ENCODE measurements at places on chromosomes 11 and 22.

DNA sequence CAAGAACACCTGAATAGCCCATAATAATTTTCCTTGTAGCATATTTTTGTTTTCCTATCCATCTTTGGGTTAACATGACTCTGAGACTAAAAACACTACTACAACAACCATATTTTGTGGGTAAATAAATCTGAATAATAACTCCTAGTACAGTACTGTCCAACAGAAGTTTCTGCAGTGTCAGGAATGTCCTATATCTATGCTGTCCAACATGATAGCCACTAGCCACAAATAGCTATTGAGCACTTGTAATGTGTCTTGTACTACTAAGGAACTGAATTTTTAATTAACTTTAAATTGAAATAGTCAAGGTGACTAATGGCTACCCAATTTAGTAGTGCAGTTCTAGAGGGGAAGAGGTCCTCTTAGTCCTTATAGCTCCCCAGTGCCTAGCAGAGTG lies 135.6 kb downstream of the CADM1 start:
- no peak for DNase-seq

DNA sequence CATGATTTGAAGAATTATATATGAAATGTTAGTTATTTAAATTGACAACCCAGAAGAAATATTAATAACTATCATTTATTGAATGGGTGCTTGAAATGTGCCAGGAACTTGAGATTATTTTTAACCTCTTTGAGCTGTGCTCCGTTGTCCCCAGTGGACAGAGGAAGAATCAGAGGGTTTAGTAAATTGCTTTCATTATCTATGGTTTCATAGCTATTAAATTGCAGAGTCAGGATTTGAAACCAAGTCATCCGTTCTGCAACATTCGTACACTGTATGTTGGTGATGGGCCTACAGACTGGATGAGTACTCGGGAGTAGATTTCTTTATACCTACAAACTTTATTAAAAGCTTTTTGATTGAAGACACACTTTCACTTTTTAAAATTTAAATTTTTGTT lies 4.9 kb downstream of the HSD17B12 start:
- no peak for DNase-seq

DNA sequence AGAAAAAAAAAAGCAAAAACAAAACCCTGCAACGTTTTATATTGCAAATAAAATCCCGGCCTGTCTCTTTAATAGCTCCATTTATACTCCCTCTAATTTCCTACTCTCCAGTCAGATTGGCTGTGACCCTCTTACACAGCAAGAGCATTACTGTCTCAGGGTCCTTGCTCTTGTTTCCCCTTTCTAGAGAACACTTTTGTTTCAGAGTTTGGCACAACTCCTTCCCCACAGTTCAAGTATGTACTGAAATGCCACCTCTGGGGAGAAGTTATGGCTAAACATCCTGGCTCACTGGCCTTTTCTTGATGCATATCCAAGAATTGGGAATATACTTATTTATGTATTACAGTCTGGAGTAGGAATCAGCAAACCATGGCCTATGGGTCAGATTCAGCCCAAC lies 2.6 kb downstream of the CASP12 start:
- DNase-seq = no peak

GRCh38 chr22:43305806-43306205 lies 37.4 kb downstream of the SCUBE1 start:
- DNase-seq = no peak

- DNase-seq = no peak
Observed at GRCh38 chr11:111766834-111767142, 599 bp upstream of the PPP2R1B start.

DNA sequence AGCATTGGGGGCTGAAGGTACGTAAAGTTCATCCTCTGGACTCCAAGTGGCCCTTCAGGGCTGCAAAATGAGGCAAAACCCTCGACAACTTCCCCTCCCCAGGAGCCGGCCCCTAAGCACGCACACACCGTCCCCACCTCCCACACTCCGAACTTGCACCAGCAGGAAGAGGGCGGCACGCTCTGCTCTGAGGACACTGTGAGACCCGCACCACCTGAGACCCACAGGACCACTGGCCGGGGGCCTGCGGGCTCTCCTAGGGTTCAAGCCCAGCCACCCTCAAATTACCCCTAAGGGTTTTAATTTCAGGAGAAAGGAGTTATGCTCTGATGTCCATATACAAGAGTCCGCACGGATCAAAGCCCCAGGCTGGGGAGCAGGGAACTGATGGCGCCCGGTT lies 49.7 kb upstream of the BID start:
- DNase-seq = no peak

DNA sequence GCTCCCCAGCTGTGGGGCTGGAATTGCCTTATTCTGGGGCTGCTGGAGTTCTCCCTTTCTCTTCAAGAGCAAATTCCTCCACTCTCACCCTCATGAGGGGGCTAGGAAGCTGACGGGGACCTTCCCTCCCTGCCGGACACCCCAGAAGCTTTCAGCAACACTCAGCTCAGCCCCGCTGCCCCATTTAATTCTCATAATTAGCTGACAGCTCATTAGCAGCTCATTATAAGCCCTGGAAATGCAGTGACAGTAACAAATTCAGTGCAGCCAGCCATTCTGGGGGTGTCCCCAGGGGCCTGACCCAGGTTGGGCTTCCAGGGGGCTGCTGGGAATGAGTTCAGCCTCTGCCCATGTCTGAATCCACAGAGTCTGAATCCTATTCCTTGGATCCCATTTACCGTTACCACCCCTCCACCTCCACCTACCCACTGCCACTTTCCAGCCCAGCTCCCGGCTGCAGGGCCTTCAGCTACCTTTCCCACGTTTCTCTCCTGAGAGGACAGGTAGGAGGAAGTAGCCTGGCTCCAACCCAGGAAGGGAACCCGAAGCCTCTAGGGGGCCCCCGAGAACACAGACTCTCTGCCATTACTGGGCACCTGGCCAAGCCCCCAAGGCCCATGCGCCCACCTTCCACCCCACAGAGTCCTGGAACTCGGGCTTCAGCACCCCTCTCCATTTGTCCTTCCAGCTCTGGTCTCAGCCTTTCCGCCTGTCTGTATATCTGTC lies 101.7 kb upstream of the LMO1 start:
- no peak for DNase-seq

DNA sequence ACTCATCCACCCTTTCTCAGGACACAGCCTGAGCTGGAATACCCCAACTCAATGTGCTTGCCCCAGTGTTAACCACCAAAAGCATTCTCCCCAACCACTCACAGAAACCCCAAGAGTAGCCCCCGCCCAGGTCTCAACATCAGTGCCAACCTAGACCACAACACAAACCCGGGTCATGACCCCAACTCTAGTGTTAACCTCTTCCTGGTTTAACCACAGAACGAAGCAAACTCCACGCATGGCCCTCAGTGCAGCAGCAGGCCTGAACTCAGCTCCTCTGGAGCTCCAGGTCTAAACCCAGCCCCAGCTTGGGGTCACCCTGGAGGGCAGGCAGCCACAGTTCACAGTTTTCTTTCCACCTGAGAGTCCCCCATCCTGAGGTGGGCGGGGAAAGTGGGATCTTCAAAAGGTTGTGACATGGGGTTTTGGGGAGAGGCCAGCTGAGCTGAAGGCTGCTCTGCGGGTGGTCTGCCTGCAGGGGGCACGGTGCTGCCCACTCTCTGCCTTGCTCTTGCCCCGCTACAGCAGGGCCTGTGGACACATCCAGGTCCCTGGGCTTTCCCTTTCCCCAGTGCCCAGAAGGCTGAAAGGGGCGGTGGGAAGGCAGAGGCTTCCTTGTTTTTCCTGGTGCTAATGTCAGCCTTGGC lies 37.9 kb downstream of the NECTIN1 start:
- no peak for DNase-seq

- no peak for DNase-seq
Observed at GRCh38 chr11:96271777-96272176, 71.2 kb downstream of the MAML2 start.

DNA sequence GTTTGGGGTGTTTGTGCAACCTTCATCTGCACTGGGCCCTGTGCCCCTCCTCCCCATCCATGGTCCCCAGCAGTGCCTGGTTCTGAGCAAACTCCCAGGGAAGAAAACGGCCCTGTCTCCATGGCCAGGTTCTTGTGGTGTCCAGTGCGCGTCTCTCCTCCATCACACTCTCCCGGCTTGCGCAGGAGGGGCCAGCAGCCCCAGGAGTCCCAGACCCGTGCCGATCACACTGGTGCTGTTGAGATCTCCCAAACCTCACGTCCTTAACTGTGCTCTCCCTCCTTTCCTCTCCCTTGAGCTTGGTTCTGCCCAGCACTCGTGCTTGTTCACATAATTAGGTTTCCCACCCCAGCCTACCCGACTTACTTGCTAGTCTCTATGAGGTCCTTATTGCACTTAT lies 10.9 kb upstream of the GRK2 start:
- no peak for DNase-seq

GRCh38 chr11:31555938-31556337 lies 46.4 kb downstream of the ELP4 start:
- DNase-seq = no peak

DNA sequence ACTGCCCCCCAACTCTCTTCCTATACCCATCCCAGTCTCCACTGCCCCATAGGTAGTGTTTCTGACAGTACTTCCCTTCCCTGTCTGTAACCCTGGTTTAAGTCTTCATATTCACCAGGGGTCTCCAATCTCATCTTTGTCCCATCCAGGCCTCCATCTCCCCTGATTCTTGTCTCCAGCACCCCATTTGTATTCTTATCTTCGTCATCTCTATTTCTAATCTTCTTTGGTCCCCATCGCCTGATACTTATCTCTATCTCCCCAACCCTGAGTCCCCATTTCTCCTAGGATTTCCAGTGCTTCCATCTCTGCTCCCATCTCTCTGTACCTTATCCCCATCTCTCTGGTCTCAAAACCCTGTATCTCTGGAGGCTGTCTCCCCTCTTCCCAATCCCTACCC lies 1.8 kb downstream of the PHOX2A start:
- DNase-seq = no peak

DNA sequence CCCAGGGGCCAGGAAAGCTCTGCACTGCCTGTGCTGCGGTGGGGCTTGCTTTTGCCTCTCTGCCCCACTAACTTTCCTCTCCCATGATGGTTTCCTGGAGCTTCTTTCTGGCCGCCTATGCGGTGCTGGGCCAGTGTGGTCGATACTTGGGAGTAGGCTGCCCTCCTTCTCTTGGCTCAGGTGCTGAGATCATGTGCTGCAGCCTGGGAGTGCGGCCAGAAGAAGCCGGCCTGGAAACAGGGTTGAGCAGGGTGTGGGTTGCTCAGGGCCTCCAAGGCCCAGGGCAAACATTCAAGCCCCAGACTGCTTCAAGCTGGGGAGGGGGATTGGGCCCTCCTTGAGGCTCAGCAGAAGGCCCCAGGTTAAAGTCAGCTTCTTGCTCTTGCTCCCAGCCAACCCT lies 125.0 kb downstream of the NTM start:
- DNase-seq = no peak

- no peak for DNase-seq
Observed at GRCh38 chr11:19934828-19935259, 222.2 kb downstream of the NAV2 start.

GRCh38 chr22:20933910-20934309 lies 16.7 kb downstream of the CRKL start:
- no peak for DNase-seq

DNA sequence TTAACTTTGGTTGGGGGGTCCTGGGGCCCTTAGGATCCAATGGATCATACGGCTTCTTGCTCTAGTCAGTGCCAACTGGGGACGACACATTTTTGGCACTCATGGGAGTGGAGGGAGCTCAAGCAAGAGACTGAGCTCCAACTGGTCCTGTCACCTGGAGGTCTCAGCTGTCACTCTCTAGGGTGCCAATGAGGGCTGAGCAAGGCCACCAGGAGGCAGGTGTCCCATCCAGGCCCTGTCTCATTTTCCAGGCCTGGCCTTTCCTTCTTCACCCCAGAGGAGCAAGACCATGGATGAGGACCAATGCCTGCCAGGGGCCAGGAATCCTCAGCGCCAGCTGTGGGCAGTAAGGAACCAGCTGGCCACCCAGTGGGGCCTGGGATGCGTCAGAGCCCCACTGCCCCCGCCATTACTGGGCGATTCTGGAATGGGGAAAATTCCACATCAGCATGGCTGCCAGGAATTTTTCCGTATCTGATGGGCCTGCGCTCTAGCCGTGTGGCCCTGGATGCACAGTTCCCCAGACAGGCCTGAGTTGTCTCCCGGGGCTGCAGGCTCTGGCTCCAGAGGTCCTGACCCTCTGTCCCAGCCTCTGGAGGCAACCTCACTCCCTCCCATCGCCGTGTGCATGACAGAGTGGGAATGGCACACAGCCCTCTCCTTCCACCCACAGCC lies 669 bp upstream of the GAL3ST1 start:
- DNase-seq = no peak

DNA sequence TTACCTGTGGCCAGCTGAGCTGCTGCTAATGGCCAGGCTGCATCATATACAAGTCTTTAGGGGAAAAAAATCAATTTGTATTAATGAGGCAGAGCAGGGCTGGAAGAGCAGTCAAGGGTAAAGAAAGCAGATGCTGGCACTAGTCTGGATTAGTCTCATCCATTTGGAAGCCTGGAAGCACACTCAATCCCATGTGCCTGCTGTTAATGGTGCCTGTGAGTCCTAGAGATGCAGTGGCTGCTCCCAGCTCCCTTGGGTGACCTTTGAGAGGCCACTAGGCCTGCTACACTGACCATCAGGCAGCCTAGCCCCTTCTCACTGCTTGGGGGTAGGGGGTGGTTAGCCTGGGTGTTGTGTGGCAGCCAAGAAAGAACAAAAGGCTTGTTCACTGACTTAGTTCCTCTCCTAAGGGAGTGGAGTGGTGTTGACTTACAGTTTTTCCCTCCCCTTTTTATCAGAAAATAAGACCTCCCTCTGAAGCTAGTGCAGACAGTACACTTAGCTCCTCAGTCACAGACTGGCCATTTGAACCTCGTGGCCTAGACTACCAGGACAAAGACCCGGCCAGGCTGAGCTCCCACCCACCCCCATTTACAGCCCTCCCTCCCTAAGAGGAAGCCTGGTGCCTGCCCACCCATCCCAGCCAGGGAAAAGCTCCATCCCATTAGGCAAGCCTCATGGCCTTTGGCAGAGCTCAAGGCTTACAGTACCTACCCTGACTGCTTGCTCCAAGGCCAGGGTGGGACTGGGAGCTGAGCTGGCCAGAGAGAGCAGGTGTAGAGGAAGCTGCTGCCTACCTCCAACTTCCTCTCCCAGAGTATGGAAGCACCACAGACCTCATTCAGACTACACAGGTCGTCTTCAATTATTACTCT lies 7.8 kb downstream of the PIK3IP1 start:
- DNase-seq = no peak

DNA sequence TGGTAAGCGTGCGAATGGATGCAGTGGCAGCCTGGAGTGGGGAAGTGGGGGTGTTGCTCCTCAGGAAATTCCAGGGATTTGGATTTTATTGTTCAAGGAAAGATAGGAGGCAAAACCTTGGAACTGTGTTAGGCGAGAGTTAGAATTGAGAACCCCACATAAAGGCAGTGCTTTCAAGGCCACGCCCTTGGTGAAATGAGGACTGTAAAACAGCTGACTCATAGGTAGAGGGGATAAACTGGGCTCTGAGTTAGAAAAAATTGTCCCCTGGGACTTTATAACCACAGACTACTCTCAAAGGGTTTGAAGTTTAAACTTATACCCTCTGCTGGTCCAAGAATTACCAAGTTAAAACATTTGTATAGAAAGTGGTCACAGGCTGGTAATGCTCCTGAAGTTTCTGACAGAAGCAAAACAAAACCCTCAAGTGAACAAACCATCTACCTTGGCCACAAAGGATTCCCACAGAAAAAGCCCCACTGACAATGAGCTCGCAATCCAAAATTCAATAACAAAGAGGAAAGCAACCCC lies 250.3 kb upstream of the TBCEL start:
- DNase-seq = no peak

- DNase-seq = no peak
Observed at GRCh38 chr11:115900111-115900510, 395.9 kb upstream of the CADM1 start.

- no peak for DNase-seq
Observed at GRCh38 chr11:8775332-8775731, 92.7 kb downstream of the RPL27A start.

GRCh38 chr22:32323513-32324164 lies 34.0 kb upstream of the RFPL3 start:
- no peak for DNase-seq

Measured in stimulated activated CD8-positive, alpha-beta memory T cell treated with anti-CD3 and anti-CD28 coated beads, Interleukin-4, amount 100 ng/mL, for 4 hours (primary cell).